ENCODE measurements at places on chromosomes 12 and 14.

- no peak for DNase-seq
Observed at GRCh38 chr12:48969833-48970701, 1.5 kb downstream of the WNT10B start.

- no peak for DNase-seq
Observed at GRCh38 chr12:88559199-88559598, 21.1 kb downstream of the KITLG start.

DNA sequence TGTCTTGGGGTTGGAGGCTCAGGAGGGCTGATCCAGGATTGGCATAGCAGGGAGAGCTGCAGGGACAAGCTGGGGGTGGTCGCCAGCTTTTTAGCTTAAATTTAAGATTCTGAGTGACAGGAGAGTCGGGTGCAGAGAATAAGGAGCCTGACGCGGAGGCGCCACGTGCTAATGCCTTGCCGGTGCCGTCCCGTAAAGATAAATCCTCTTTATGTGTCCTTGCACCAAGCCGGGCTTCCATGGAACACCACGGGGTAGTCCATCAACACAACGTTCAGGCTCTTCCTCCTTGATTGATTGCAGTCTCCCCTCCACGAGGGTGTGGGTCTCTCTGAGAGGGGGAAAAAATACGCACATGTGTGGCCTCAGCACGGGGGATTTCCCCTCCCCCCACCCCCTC is 3.9 kb downstream of the DLK1 start:
- DNase-seq, result no peak

DNA sequence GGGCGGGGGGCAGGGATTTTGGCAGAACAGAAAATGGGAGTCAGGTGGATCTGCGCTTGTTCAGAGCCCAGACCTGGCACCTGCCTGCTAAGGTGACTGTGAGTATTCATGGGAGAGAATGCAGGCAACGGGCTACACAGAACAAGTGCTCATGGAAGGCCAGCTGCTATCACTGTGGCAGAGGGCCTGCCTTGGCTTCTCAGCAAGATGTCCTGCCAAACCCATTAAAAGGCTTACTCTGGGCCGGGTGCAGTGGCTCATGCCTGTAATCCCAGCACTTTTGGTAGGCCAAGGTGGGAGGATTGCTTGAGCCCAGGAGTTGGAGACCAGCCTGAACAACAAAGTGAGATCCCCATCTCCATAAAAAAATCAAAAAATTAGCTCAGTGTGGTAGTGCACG is 21.0 kb downstream of the DIO3 start:
- no peak for DNase-seq

DNA sequence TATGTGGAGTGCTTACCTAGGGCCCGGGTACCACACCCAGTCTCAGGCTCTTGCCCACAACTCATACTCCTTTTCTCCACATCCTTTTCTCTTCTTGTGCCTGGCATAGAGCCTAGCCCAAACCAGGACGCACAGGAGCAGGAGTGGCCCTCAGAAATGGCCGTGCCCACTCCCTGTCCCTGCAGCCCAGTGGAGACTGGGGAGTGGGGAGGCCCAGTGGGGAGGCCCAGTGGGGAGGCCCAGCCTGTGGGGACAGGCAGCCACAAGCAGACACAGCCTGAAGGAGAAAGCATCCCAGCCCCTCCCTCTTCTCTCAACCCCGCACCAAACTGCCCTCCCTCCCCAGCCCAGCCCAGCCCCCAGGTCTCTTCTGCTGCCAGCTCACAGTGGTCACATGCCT is 196.8 kb downstream of the KIF26A start:
- DNase-seq, result no peak

DNA sequence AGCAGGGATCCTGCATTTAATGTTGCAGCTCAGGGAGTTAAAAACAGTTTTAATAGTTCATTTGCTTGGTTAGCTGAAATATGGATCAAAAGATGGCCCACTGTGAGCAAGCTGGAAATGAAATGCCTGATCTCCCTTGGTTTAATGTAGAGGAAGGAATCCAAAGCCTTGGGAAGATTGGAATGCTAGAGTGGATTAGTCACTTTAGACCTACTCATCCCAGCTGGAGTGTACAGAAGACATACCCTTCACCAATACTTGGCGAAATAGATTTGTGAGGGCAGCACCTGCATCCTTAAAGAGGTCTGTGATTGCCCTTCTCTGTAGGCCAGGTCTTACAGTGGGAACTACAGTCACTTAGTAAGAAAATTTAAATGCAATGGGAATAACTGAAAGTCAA is 58.0 kb upstream of the KRAS start:
- DNase-seq, result peak; percentile 85

- DNase-seq, result no peak
Observed at GRCh38 chr12:4084573-4084972, 189.0 kb upstream of the CCND2 start.

DNA sequence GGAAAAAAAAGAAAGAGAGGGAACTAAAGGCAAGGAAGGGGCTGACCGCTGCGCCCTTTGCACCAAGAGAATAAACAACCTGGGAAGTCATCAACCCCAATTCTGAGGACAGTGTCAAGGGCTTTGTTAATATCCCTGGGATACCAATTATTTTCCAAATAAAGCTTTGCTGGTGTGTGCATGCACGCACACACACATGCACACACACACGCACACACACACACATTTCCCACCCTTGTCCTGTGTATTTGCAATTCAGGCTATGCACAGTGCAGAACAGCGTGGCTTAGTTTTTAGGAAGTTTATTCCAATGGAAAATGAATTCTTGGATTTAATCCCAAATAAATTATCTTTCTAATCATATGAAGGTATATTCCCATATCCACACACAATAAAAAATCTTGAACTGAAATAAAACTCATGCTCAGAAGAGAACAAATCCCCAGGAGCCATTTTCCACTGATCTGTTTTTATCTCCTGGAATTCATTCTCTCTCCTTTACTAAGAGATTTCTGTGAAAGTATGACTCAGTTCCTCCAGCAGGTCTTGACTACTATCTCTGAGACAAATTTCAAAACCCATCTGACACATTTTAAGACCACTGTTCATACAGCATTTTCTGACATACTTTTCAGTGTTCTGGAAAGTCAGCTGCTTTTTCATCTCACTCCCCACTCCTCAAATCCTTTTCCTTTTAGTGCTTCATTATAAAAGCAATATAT is 334.4 kb upstream of the ATP2B1 start:
- peak; percentile 69 for DNase-seq

- no peak for DNase-seq
Observed at GRCh38 chr12:131006036-131006735, 52.5 kb downstream of the ADGRD1 start.
